ENCODE measurements at places on chromosomes 3 and 15. TPM values are rescaled to one million over a fixed set of nuclear protein-coding genes. Genes with fewer than 3 reads are reported as not detected.

CFAP91 gene
- 0.23 TPM for total RNA-seq

- no peaks in the 10 kb centered on the region for H3K4me1 ChIP-seq
- H3K4me3 ChIP-seq, result no peak overlapping the region
- no peaks in the 10 kb centered on the region for H3K36me3 ChIP-seq
- H3K27me3 ChIP-seq, result no peaks in the 10 kb centered on the region
- no peak for DNase-seq
- H3K27ac ChIP-seq, result no peak overlapping the region
These were observed 703.8 kb downstream of the MECOM start for GRCh38 chr3:168959731-168960130.

DNA sequence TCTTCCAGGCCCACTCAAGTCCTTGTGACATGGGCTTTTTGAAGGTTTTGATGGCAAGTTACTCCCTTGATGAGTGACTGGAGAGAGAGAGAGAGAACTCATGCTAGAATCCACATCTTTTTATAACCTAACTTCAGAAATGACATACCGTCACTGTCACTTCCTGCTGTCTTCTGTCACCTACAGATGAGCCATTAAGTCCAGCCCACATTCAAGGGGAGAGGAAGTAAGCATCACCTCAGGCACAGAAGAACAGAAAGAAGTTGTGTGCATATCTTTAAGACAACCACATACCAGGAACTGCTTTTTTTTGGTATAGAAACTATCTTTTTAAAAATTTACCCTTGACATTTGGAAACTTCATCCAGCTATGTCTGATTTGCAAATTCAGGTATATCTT is 16.6 kb upstream of the TXNRD3 start:
- no peaks in the 10 kb centered on the region for H3K36me3 ChIP-seq
- peaks cover 2% of the 10 kb centered on the region for H3K27me3 ChIP-seq
- no peak overlapping the region for H3K4me3 ChIP-seq
- DNase-seq, result no peak

- H3K4me1 ChIP-seq, result peaks cover 33% of the 10 kb centered on the region
- no peak overlapping the region for H3K27ac ChIP-seq
- peaks cover 2% of the 10 kb centered on the region for H3K27me3 ChIP-seq
- peak; percentile 6 for DNase-seq
- no peaks in the 10 kb centered on the region for H3K36me3 ChIP-seq
These were observed 255.6 kb downstream of the ZNF621 start for GRCh38 chr3:40780291-40780924.

DNA sequence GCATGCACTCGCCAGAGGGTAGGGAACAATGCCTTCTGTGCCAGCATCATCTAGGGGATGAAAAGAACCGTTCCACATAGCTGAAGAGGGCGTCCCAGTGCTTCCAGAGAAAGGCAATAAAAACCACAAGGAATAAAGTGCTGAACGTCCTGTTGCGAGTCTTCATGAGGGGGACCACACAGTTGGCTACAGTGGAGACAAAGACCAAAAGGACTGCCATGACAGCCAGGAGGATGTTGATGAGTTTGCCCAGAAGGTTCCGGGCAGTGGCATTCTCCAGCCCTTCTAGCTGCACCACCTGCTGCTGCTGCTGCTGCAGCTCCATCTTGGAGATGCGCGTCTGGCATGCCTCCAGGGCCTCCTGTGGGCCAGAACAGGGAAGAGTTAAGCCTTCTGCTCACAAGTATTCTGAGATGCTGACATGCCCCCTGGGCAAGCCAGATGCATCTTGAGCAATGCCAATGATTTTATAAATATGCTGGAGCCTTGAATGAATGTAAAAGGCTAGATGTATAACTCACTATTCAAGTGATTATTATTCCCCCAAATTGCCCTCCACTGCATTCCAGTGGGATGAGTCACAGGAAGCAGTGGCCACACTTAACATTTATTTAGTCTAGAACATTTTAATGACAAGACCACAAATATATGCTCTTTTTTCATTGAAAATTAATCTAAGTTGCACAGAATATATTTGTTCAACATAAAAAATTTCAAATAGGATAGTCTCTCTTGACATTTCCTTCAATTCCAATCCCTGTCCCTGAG is 45.1 kb upstream of the PLXND1 start:
- H3K4me1 ChIP-seq, result peaks cover 37% of the 10 kb centered on the region
- DNase-seq, result no peak
- H3K36me3 ChIP-seq, result peaks cover 8% of the 10 kb centered on the region
- peak overlapping the region; percentile 42 for H3K4me3 ChIP-seq
- peaks cover 6% of the 10 kb centered on the region for H3K27me3 ChIP-seq

- H3K4me1 ChIP-seq, result peaks cover 26% of the 10 kb centered on the region
- peak; percentile 83 for DNase-seq
- no peaks in the 10 kb centered on the region for H3K36me3 ChIP-seq
- H3K27ac ChIP-seq, result no peak overlapping the region
- H3K27me3 ChIP-seq, result peaks cover 5% of the 10 kb centered on the region
These were observed 12.1 kb upstream of the CX3CR1 start for GRCh38 chr3:39291903-39292329.

GRCh38 chr3:64341296-64341695 is 116.0 kb upstream of the PRICKLE2 start:
- H3K4me1 ChIP-seq, result peaks cover 43% of the 10 kb centered on the region
- peaks cover 2% of the 10 kb centered on the region for H3K27me3 ChIP-seq
- H3K27ac ChIP-seq, result no peak overlapping the region
- H3K36me3 ChIP-seq, result no peaks in the 10 kb centered on the region

DNA sequence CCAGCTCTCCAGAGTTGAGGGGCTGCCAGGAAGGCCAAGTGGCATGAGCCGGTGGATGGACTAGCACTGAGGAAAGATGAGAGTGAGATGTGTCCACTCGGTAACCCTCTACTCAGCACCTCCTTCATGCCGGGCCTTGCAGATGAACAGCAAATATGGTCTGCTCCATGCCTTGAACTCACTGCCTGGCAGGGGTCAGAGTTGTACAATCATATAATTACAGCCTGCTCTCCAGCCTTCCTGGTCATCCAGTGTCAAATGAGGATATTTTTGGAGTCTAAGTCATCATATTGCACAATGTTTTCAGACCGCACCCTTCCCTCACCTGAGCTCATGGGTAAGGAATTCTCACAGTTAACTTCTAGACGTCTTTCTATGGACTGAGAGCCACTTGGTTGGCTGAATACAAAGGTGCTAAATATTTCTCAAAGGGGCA is 4.9 kb downstream of the MGLL start:
- no peak for DNase-seq
- H3K4me1 ChIP-seq, result peaks cover 9% of the 10 kb centered on the region
- peaks cover 3% of the 10 kb centered on the region for H3K36me3 ChIP-seq
- H3K27me3 ChIP-seq, result peaks cover 5% of the 10 kb centered on the region
- no peak overlapping the region for H3K27ac ChIP-seq
- no peak overlapping the region for H3K4me3 ChIP-seq

DNA sequence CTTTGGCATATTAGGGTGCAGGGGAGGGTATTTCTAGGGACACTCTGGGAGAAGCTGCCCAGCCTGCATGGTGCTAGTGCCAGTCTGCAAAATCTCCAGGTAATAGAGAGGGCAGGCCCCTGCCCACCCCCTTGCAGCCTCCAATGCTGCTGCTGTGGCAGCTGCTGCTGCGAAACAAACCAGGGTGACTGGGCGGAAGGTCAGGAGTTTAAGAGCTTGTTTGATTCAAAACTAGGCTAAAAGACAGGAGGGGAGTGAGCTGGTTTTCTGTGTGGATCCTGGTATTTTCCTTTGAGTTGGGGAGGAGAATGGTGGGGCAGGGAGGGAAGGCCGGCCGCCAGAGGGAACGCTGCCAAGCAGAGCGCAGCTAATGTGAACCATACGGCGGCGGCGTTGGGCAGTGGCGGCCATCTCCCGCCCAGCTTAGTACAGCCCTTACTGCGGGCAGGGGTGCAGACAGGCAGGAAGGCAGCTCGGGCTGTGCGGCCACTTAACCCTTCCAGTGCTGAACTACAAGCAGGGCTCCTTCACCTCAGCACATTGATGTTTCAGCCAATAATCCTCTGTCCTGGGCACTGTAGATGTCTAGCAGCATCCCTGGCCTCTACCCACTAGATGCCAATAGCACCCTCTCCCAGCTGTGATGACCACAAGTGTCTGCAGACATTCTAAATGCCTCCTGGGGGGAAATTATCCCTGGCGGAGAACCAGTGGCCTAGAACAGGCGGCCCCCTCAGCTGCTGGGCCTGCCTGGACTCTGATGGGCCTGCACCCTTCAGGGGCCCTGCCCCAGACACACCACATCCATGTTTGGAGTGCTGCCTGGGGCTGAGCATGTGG is 125.7 kb downstream of the EEFSEC start:
- no peaks in the 10 kb centered on the region for H3K36me3 ChIP-seq
- no peak overlapping the region for H3K27ac ChIP-seq
- peak; percentile 22 for DNase-seq
- H3K4me3 ChIP-seq, result no peak overlapping the region
- H3K27me3 ChIP-seq, result peaks cover 11% of the 10 kb centered on the region

- H3K36me3 ChIP-seq, result peaks cover 17% of the 10 kb centered on the region
- peaks cover 19% of the 10 kb centered on the region for H3K4me1 ChIP-seq
- no peak for DNase-seq
- H3K27me3 ChIP-seq, result peaks cover 4% of the 10 kb centered on the region
- H3K27ac ChIP-seq, result no peak overlapping the region
These were observed 130.2 kb upstream of the UMPS start for GRCh38 chr3:124599779-124600693.

- no peaks in the 10 kb centered on the region for H3K36me3 ChIP-seq
- H3K4me3 ChIP-seq, result no peak overlapping the region
- no peak overlapping the region for H3K27ac ChIP-seq
- H3K4me1 ChIP-seq, result peaks cover 14% of the 10 kb centered on the region
- no peak for DNase-seq
These were observed 13.7 kb downstream of the NTRK3 start for GRCh38 chr15:88242586-88243555.
